ENCODE measurements at places on chromosomes 13 and 19.

GRCh38 chr19:17680230-17680722 lies 7.9 kb downstream of the UNC13A start:
- no peak overlapping the region for H3K4me3 ChIP-seq
- H3K27ac ChIP-seq = no peak overlapping the region
- no peaks in the 10 kb centered on the region for H3K36me3 ChIP-seq
- H3K27me3 ChIP-seq = peaks cover 60% of the 10 kb centered on the region

GRCh38 chr13:30725326-30726085 lies 9.8 kb upstream of the ALOX5AP start:
- no peak overlapping the region for H3K4me3 ChIP-seq
- H3K27ac ChIP-seq = no peak overlapping the region
- peaks cover 3% of the 10 kb centered on the region for H3K27me3 ChIP-seq
- no peaks in the 10 kb centered on the region for H3K36me3 ChIP-seq
- DNase-seq = no peak

GRCh38 chr19:4684312-4685095 lies 14.4 kb upstream of the MYDGF start:
- no peak for DNase-seq
- H3K4me1 ChIP-seq = peaks cover 5% of the 10 kb centered on the region
- no peak overlapping the region for H3K27ac ChIP-seq
- no peak overlapping the region for H3K4me3 ChIP-seq
- H3K36me3 ChIP-seq = peaks cover 93% of the 10 kb centered on the region

DNA sequence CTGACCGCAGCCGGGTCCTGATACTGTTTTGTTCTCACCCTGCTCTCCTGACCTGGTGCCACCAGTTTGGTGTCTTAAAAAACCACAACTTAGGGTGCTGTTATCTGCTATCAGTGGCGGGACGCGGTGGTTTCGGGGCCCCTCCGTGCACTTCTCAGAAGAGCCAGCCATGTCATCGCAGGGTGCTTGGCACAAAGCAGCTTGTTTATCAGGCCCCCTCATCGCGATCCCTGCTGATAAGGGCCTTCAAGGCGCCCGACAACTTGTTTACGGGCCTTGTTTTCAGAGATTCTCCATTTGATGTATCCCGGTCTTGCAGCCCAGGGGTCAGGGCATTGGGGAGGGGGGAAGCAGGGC lies 58.1 kb upstream of the KLF2 start:
- peaks cover 1% of the 10 kb centered on the region for H3K4me1 ChIP-seq
- no peak overlapping the region for H3K27ac ChIP-seq
- no peak for DNase-seq
- peaks cover 4% of the 10 kb centered on the region for H3K27me3 ChIP-seq
- no peaks in the 10 kb centered on the region for H3K36me3 ChIP-seq

- no peaks in the 10 kb centered on the region for H3K27me3 ChIP-seq
- peaks cover 5% of the 10 kb centered on the region for H3K4me1 ChIP-seq
- no peak for DNase-seq
- H3K4me3 ChIP-seq = no peak overlapping the region
- H3K36me3 ChIP-seq = no peaks in the 10 kb centered on the region
These were observed 1078.6 kb downstream of the UQCRFS1 start for GRCh38 chr19:28134311-28134710.

DNA sequence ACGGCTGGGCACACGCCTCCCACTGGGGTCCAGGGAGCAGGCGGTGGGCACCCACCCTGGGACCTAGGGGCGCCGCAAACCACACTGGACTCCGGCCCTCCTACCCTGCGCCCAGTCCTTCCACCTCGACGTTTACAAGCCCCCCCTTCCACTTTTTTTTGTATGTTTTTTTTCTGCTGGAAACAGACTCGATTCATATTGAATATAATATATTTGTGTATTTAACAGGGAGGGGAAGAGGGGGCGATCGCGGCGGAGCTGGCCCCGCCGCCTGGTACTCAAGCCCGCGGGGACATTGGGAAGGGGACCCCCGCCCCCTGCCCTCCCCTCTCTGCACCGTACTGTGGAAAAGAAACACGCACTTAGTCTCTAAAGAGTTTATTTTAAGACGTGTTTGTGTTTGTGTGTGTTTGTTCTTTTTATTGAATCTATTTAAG lies 1.6 kb downstream of the JUNB start:
- peak overlapping the region; percentile 83 for H3K27ac ChIP-seq

DNA sequence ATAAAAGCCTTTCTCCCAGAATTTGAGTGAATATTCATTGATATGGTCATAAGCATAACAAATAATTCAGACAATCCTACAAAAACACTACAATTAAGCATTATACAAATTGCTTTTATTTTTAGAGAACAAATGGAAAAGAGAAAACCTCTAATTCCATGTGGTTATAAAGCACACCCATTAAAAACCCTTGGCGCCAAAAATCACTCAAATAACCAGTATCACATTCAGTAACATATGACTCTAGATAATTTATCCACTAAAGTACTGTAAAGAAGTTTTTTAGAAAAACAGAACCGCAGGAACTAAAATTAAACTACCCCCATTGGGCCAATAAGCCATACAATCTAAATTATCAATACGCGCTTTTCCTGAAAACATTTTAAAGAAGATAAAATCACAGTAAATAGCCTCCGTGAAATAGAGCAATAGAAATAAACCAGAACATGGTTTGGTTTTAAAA lies 569 bp downstream of the LCP1 start:
- no peaks in the 10 kb centered on the region for H3K36me3 ChIP-seq
- no peak for DNase-seq
- no peak overlapping the region for H3K27ac ChIP-seq
- H3K27me3 ChIP-seq = no peaks in the 10 kb centered on the region
- no peak overlapping the region for H3K4me3 ChIP-seq
- peaks cover 2% of the 10 kb centered on the region for H3K4me1 ChIP-seq

Data from mesenchymal stem cell (in vitro differentiated cells and primary cell).